ENCODE measurements at places on chromosomes 16 and 17.
A peak's percentile ranks its signal among the peaks of the same experiment; 100 is the strongest.

DNA sequence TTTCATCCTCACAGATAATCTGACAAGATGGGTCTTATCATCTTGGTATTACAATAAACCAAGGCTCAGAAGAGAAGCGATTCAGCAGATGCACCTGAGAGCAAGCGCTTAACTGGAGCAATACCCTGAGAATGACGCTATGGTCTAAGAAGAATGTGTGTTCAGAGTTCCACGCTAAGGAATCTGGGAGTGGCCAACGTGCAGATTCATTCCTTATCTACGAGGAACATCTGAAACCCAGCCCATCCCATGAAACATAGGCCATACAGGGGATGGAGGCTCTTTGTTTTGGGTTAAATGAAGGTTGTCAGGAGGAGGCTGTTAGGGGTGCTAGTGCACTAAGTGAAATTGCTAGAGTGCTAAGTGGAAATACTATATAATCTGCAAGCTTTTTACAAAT is 28.5 kb upstream of the KDM8 start:
- DNase-seq, result no peak

DNA sequence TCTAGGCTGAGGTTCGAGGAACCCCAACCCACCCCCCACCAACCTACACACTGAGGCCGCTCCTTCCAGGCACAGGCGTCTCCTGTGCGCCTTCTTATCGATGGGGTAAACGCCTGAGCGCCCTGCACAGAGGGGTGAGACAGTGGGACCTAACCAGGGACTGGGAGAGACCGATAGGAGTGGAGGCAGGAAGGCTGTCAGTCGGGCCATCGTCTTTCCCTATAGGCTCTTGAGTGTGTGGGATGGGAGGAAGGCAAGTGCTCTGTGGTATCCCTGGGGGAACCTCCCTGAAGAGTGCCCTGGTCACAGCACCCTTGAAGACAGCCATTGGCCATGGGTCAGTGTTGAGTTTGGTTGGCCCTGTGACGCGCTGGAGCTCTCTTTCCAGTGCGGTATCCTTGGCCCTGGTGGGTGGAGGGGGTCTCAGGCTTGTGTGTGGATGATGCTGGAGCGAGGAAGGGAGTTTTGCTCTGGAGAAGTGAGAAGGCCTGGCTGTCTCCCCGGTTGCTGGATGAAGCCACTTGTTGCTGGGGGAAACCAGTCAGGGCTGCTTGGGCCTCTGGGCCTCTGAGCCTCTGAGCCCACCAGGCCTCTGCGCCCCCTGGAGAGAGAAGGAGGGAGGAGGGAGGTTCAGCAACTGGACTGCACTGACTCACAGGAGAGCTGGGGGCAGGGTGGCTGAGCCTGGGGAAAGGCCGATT is 1.7 kb downstream of the GPRC5C start:
- no peak for DNase-seq

- no peak for DNase-seq
Measured at GRCh38 chr16:78057803-78058564, 35.6 kb downstream of the CLEC3A start.

DNA sequence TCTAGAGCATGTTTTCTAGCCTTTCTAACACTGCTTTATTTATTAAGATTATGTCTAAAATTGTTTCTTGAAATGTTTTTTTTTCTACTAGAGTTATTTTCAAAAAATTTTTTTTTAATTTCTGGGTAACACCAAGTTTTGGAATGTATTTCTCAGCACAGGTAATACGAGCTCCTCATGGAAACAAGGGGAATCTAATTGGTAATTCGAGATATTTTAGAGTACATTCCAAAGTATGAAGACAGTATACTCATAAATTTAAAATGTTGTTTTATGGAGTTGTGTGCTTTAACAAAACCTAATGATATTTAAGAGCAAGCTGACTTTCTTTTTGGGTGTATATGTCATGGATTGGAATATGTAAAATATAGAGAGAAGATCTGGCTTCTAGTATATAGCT is 42.4 kb downstream of the OMG start:
- no peak for DNase-seq

GRCh38 chr16:12724226-12724625 is 79.5 kb downstream of the CPPED1 start:
- DNase-seq, result no peak

- DNase-seq, result no peak
Measured at GRCh38 chr17:35799942-35800341, 4.5 kb upstream of the MMP28 start.

DNA sequence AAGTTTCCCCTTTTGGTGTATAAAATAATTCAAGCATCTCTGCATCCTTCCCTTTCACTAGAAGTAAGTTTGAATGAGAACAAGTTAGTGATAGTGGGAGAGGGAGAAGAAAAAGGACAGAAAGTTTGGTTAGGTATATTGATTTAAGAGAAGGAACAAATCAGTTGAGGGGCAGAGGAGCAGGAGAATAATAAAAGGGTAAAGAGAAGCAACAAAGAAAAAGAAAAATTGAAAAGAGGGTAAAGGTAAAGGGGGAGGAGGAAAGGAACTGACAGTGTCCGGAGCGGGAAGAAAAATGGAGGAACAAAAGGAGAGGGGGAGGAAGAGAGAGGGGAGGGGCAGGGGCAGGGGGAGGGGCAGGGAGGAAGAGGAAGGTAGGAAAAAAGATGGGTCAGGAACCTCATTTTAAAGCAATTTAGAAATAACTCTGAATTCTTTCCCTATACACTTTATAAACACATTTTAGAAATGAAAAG is 6.3 kb upstream of the IGF2BP1 start:
- no peak for DNase-seq

DNA sequence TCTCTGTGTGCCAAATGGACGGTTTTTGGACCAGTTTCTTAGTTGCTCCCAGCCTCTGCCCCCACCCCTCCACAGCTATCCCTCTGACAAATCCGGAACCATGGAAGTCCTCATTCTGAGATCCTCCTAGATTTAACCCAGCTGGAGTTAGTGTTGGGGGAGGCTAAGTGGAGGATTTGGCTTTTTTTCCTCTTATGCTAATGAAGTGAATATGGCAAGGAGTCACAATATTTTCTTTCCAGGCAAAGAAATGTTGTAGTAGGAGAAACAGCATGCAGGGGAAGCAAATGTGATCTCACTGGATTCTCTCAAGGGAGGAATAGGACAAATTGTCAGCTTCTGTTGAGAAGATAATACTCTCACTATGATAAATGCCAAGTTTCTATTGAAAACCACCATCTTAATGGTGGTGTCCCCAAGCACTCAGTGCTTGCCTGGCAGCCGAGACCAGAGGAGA is 159.5 kb downstream of the MSI2 start:
- DNase-seq, result no peak

DNA sequence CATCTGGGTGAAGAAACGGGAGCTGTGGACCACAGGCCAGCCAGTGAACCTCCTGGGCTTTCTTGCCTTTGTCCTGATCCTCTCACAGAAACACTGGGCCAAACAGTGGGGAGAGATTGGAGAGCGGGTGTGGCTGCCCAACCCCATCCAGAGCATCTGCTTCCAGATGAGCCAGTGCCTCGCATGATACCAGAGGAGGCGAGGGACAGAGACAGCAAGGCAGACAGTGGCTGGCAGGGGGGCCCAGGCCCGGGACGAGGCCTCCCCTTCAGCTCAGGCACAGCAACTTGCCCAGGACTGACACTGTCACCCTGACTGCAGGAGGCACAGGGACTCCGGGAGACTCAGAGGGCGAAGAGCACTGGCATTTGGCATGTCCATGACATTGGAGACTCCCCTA is 12.0 kb downstream of the ARHGEF15 start:
- no peak for DNase-seq

DNA sequence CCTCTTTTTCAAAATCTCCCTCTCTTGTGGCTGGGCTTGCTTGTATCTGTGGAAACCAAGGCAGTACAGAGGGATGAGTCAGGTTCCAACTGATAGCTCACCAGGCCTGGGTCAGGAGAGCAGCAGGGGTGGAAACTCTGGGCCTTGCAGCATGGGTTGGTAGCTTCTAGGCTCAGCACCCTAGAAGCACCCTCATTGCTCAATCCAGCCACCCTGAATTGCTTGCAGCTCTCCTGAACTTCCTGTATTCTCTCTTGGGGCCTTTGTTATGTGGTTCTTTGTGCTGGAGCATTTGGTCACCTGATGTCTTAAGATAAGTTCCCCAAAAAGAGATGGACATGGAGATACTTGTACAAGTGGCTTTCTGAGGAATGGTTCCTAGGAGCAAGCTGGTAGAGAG is 169.4 kb downstream of the IRX5 start:
- DNase-seq, result no peak

- no peak for DNase-seq
Measured at GRCh38 chr17:62781356-62781755, 26.8 kb downstream of the MARCHF10 start.

- no peak for DNase-seq
Measured at GRCh38 chr16:51429041-51429440, 278.0 kb upstream of the SALL1 start.

DNA sequence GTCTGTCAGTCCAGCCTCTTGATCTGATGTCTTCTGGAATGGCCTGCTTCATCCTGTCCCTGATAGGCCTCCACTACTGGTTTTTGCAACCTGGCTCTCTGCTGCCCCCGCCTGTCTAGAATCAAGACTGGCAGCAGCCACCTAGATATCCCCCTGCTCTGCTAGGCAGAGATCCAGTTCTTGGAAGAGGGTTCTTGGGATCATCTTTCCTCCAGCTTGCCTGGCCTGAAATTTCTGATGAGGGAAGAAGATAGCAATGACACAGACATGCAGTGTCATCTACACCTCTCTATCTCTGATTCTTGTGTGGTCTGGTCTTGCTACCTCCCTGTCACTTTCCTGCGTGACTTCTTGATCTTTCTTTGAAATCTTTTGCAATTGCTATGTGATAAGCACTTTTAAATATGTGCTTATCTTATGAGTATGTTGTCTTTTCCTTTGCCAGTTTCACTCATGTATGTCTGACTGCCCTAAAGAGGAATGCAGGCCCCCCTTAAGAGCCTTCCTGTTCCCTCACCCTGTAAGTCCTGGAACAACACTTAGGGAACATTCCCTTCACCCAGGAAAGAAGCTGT is 20.3 kb upstream of the NFATC3 start:
- peak; percentile 44 for DNase-seq

DNA sequence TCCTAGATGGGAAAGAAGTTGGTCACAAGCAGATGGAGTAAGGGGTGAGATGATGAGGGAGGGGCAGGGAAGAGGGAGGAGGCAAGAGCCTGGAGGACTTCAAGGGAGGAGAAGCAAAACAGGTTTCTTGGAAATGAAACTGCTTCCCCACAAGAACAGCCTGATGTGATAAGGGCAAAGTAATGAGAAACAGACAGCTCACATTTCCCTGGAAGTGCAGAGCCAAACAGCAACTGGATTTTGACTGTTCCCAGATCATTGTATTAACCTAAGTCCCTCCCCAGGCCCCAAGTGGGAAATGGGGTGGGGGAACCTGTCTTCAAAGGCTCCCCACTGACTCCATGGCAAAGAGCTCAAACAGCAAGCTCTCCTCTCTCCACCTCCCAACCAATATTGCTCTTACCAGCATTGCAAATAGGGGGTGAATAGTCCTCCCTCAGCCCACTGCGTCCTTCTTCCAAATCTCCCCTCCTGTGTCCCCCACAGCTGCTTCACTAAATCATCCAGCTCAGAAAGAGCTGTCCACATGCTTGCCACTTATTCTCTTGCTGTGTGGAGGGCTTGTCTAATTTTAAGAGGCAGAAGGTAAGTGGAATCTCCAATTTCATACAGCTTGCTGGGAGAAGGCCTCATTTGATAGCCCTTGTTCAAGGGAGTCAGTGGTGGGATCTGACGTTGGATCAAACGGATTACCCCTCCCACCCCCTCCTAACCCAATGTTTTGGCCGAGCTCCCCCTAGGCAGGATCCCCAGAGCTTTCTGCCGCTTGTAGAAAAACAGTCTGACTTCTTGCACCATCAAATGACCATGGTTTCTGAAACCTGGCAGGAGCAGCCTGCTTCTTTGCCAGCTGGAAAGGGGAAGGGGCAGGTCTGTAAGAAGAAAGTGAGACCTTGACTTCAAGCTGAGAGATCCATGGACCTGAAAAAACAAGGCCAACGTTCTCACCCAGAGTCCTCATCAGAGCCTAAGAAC is 56.3 kb upstream of the SMIM36 start:
- DNase-seq, result no peak

GRCh38 chr16:31141489-31142108 is 6.1 kb upstream of the PRSS8 start:
- DNase-seq, result no peak

DNA sequence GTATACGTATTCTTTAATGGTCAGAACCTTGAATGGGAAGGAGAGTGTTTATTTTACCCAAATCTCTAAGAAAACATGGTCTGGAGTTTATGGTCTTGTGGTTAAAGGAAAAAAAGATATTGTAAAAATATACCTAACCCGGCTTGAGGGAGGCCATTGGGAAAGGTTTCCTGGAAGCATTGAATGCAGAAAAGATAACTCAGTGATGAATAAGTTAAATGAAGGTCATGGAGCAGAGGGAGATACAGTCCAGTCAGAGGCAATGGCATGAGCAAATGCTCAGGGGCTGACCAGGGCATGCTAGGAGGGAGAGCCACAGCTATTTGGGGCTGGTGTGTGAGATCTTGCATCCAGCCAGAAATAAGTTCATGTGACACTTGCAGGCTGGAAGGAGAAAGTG is 430.4 kb upstream of the CDH5 start:
- no peak for DNase-seq

GRCh38 chr16:83779886-83780285 is 27.9 kb upstream of the HSBP1 start:
- no peak for DNase-seq

DNA sequence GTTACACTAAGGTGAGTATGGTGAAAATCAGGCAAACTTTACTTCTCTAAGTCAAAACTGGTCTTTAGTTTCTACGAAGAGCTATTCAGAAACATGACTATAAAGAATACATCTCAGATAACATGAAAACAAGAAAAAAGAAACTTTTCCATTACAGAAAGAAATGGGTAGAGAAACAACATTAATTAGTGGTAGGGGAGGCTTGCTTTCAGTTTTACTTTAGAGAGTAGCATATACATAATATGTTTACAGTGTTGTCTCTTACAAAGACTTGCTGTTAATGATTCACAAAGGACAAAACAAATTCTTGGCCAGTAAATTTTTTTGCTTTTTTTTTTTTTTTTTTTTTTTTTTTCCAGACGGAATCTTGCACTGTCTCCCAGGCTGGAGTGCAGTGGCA is 34.2 kb downstream of the CRLF3 start:
- no peak for DNase-seq

DNA sequence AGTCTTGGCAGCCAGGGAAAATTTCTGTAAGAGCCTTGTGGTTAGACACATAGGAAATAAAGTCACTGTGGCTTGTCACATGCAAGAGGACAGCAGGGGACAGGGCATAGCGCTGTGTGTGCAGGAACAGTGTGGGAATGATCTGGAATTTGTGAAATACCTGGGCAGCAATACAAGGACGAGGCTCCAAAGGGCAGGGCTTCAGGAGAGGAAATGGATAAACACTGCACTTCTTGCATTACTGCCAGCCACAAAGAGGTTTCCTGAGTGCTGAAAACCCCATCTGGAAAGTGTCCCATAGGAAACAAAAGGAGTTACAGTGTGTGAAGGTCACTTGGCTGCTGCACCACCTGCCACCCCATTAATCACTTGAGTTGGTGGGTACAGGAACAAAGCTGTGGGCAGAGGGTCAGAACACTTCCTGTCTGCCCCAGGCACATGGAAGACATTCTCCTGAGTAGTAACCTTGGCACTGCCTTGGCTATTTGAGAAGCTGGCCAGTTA is 12.1 kb upstream of the HP start:
- DNase-seq, result no peak

Measured in stimulated activated CD8-positive, alpha-beta memory T cell treated with anti-CD3 and anti-CD28 coated beads, Interleukin-4, amount 100 ng/mL, for 1 hour (primary cell).